Calu3 (cell line): ENCODE measurements at places on chromosomes 7 and 10. TPM values are rescaled to one million over a fixed set of nuclear protein-coding genes. Genes with fewer than 3 reads are reported as not detected.

- DNase-seq, result no peak
Measured at GRCh38 chr10:114374053-114374791, 30.1 kb downstream of the AFAP1L2 start.

- peak; percentile 79 for DNase-seq
Measured at GRCh38 chr10:116796910-116797513, 52.3 kb upstream of the ENO4 start.

- no peak for DNase-seq
Measured at GRCh38 chr10:65010845-65011244, 1489.6 kb downstream of the REEP3 start.

- no peak for DNase-seq
Measured at GRCh38 chr10:5633166-5633749, 33.1 kb downstream of the ASB13 start.

DNA sequence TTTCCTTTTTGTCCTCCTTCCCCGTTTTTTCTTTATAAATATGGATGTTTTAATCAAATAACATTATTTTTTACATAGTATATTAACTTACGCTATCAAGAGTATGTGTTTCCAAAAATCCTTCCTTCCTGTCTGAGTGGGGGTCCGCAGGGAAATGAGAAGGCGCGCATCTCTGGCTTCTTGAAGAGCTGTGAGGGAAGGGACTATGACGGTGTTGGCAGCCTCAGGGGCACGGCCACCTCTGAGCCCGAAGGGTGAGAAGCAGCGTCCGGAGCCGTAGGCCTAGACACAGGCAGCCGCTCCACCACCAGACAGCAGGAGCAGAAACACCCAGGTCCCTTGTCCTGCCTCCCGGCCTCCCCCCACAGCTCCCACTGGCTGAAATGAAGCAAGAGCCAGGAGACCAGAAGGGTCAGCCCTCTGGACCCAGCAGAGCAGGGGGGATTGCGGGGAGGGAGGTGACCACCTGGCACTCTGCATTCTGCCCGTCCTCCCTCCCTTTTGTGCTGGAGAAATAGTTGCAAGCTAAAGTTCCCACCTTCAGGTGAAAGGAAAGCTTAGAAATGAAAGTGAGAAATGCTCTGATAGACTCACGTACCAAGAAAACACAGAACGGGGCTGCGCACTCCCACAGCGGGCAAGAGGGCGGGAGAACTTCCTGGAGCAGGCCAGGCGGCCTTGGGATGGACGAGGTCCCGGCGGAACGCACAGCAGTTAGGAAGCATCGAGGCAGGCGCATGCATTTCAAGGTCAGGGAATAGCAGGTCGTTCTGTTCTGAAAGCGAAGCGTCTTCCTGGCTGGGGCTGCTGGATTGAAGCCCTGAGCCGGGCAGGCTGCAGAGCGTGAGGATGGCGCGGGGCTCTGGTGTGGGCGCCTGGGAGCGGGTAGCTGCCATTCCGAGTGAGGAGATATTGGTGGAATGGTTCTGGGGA, 105.5 kb downstream of the GALNT11 start:
- DNase-seq, result no peak

BLNK gene
- total RNA-seq, result 7.5 and 9.5 TPM in 2 replicates

WEE2 gene
- total RNA-seq, result not detected in 2 replicates

ZCWPW1 gene
- total RNA-seq, result 4.1 and 4.3 TPM in 2 replicates

FGFBP3 gene
- total RNA-seq, result 1.9 and 2.1 TPM in 2 replicates

NCF1 gene
- total RNA-seq, result 0.51 TPM in 1 of 2 replicates, not detected in the other

THNSL1 gene
- total RNA-seq, result 6.6 and 7.0 TPM in 2 replicates
